ENCODE measurements at places on chromosomes 12 and 14.

- no peak for DNase-seq
Measured at GRCh38 chr14:36627981-36628380, 33.7 kb upstream of the PAX9 start.

DNA sequence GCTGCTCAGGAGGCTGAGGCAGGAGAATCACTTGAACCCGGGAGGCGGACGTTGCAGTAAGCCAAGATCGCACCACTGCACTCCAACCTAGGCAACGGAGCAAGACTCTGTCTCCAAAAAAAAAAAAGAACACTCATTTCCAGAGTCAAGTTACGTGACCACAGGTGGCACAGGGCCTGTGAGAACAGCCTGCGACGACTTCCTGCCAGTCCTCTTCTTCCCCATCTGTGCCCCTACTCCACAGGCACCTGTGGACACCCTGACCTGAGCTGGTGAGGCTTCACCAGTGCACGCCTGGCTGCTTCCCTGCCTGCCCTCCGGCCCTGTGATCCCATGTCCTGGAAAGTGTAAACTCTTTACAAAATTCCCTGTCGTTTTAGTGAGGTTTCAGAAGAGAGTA lies 77.7 kb downstream of the PPP2R5C start:
- no peak for DNase-seq

DNA sequence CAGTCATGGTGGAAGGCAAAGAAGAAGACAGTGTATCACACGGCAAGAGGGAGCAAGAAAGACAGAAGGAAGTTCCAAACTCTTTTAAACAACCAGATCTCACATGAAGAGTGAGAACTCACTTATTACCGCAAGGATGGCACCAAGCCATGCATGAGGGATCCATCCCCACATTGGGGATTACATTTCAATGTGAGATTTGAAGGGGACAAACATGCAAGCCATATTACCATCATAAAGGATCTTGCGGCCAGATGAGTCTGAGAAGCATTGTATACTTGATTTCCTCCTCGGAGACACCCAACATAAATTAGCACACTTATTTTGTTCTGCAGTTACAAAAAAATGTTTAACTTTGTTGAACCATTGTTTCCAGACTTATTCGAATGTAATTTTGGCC lies 66.5 kb downstream of the TBK1 start:
- DNase-seq: no peak

- DNase-seq: no peak
Measured at GRCh38 chr12:115840159-115840558, 437.3 kb downstream of the MED13L start.

GRCh38 chr12:6201213-6201608 lies 1.0 kb downstream of the CD9 start:
- peak; percentile 85 for DNase-seq

- no peak for DNase-seq
Measured at GRCh38 chr14:89491711-89492381, 74.8 kb upstream of the FOXN3 start.

- no peak for DNase-seq
Measured at GRCh38 chr14:68176687-68177086, 357.1 kb downstream of the RAD51B start.

DNA sequence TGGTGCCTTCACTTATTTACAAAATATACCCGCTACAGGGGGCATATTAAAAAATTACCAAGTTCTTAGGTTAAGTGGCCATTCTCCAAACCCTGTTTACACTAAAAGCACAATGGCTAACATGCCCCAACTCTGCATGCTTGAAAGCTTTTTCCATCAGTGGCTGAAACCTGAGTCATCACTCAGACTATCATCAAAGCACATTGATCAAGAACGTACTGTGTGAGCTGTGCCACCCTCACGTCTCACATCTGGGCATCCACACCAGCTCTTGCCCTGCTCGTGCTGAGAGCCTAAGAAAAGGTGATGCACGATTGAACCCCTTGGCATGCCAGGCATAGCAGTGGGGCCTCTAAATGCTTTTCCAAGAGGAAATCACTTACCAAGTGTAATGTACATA lies 13.2 kb downstream of the AQP6 start:
- no peak for DNase-seq

GRCh38 chr12:75890141-75890540 lies 141.4 kb downstream of the PHLDA1 start:
- no peak for DNase-seq

DNA sequence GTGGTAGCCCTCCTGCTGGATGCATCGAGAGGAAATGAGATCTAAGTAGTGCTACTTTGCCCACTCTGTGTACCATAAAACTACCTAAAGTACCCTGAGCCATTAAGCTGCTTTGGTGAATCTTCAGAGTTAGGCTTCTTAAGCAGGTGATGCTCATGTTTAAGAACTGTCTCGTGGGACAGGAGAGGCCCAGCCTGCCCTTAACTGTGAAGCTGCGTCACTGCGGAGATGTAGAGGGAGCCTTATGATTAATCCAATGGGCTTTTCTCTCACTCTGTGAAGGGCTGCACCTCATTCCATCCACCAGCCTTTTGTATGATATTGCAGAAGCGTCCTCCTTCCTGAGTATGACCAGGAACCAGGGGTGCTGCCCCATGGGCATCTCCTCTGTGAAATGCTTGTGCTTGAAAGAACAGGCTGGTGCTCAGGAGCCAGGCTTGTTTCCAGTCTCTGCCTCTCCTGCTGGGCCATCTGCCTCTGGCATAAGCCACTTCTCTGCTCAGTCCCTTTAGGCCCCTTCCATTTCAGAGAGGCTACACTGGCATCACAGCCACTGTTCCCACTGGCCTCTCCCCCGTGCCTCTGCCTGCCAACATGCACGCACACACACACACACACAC lies 6.8 kb upstream of the CCDC177 start:
- no peak for DNase-seq

DNA sequence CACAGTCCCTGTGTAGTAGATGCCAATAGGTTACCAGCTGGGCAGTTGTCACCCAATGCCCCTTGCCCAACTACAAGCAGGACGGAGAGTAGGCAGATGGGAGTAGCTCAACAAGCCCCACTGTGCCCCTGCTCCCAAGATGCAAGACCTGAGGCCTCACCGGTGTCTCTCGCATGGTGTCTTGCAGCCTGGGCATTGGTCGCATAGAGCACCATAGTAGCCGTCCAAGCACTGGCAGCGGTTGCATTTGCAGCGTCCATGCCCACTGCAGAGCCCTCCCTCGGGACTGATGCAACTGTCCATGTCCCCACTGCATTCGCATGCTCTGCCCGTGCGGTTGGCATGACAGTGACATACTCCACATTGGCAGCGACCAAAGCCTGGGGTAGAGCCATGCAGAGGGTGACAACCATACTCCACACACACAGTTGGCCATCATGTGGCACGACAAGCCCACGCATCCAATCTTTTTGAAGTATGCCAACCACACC lies 11.9 kb upstream of the CSAD start:
- no peak for DNase-seq

DNA sequence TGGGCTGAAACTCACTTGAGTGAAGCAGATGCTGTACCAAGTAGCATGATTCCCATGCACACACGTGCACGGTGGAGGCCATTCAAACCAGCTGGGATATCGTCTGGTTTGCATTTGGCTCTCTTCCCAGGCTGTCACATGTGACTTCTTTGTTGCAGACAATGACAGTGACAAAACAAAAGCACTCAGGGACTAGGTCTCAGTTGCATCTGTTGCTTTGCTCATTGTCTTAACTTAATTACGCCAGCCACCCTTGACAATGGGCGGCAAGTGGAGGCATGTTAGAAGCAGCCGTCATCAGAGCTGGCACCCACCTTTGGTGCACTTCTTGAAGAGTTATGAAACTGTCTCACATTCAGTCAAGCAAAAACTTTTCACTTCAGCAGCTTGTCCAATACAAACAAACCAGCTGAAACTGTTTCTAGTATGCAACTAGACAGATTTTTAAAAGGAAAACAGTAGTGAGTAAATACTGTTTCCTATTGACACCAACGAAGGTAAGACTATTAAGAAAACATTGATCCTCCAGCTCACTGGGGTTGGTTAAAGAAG lies 74.3 kb downstream of the IGF1 start:
- peak; percentile 28 for DNase-seq

GRCh38 chr14:59239022-59239421 lies 50.6 kb downstream of the DAAM1 start:
- no peak for DNase-seq

DNA sequence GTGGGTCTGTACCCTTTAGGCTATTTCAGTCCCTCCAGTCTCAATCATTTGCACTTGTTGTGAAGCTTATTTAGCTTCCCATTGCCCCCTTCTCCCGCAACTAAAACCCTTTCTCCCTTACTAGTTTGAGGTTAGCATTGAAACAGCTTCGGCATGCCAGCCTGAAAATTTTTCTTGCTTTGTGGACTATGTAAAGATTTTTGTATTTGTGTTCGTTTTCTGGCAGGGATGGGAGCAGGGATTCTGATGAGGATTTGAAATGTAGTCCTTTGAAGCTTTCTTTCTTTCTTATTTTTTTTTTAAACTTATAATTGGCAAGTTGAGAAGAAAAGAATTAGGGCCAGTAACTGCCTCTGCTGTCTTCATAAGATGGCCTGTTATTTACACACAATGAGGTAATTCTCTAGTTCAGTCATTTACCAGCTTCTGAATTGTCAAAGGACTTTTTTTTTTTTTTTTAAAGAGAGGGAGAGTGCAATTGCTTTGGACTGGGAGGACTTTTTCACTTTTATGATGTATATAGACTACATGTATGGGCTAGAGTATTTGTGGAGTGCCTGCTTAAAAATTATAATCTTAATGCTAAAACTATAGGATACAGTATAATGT lies 29.0 kb downstream of the PALS1 start:
- DNase-seq: no peak

GRCh38 chr12:10293570-10294227 lies 14.0 kb upstream of the KLRD1 start:
- DNase-seq: no peak

GRCh38 chr14:51677266-51677665 lies 25.6 kb downstream of the FRMD6 start:
- DNase-seq: no peak

DNA sequence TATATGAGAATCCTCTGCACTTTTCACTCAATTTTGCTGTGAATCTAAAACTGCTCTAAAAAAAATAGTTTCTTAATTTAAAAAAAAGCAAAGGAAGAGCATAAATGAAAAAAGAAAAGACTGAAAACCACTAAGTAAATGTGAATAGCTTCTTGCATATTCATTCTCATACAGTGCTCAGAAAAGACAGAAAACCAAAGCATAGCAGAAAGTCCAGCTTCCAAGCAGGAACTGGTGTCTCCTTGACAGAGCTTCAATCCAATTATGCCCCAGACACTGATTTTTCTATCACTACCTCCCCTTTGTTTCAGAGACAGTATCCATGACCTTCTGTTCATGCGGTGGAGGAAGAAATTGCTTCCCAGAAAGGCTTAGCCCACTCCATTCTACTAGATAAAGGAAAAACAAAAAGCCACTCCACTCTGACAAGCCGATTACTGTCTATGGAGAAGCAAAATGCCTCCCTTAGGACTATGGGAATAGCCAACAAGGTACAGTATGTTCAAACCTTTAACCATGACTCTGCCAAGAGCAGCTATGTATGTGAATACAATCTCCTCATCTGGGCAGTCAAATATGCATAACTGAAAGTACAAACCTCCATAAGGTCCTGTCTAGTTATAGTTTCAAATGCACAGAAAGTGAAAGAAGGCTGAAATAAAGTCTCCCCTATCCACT lies 40.6 kb downstream of the ATF7 start:
- DNase-seq: no peak

DNA sequence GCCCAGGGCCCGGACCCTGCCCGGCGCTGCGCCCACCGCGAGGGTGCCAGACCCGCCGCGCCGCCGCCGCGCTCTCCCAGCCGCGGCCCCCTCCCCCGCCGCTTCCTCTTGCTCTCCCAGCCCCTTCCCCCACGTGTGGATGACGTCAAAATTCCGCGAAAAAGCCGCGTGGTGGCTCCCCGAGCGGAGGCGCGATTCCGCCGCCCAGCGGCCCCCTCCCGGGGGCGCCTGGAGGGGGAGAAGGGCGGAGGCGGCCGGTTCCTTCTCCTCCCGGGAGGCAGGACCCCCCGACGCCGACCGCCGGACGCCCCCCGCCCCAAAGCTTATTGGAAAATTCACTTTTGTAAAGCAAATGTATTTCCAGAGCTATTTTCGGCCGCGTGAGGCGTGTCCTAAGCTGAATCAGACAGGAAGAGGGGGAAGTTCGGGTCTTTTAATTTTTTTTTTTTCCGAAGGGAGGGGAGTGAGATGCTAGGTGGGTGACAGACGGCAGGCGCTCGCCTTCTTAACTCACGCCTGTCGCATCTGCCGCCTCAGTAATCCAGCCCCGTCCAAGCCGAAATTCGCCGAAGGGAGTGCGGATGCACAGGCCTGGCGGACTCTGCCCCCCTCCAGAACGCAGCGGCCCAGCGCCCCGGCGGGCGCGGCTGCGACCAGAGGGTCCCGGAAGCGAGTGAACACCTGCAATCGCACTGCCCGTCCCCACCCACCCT lies 4.1 kb upstream of the CCND2 start:
- DNase-seq: peak; percentile 93

GRCh38 chr12:124684971-124685688 lies 117.7 kb upstream of the NCOR2 start:
- DNase-seq: no peak

DNA sequence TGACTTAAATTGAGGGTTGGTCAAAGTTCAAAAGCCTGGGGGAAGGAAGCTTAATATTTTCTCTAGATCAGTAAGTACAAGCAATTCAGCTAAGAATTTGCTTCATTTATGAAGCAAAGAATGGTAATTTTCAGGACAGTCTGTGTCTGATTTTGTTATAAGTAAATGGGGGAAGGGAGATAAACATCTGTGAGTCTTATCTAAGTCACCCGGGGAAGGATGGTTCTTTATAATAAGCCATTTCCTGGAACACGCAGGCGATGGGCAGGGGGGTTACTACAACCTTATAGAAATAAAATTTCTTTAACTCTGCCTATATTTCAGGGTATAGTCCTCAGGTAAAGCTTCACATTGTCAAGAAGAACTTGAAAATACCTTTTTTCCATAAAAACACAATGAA lies 42.9 kb downstream of the HELB start:
- no peak for DNase-seq

DNA sequence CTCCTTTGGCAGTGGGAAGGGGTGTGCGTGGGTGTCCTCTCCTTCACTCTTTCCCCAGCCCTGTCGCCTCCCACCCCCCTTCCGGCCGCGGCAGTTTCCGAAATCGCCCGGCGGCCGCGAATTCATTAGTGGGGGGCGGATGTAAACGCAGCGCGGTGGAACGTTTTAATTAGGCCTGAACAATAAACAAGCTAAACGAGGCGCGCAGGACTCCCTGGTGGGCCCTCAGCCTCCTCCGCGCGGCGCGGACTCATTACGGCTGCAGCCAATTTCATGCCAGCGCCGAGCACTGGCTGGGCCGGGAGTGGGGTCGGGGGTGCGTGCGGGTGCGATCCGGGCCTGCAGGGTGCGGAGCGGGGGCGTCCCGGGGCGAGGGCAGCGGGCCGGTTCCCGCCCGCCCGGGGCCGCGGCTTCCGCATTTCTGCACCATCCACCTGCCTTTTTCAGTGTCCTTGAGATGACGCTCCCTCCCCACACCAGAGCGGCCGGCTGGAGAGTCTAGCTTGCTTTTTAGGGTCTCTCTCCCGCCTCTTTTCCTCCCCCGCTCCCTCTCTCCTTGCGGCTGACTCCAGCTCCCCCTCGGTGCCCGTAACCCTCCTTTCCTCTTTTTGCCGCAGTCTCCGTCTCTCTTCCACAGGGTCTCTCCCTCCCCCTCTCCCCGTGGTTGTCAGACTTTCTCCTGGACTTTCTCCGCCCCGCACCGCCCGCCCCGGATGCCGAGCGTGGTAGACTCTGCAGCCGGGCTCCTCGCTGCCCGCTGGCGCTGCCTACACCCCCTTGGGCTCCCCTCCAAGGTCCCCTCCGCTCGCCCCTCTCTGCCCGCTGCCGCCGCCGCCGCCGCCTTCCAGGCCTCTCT lies at the start of gene CISTR:
Gene CISTR (minus strand): TSS at position 644 of the 856 bp plus-strand sequence.
- no peak for DNase-seq
